ENCODE measurements at places on chromosomes 3 and 15.

DNA sequence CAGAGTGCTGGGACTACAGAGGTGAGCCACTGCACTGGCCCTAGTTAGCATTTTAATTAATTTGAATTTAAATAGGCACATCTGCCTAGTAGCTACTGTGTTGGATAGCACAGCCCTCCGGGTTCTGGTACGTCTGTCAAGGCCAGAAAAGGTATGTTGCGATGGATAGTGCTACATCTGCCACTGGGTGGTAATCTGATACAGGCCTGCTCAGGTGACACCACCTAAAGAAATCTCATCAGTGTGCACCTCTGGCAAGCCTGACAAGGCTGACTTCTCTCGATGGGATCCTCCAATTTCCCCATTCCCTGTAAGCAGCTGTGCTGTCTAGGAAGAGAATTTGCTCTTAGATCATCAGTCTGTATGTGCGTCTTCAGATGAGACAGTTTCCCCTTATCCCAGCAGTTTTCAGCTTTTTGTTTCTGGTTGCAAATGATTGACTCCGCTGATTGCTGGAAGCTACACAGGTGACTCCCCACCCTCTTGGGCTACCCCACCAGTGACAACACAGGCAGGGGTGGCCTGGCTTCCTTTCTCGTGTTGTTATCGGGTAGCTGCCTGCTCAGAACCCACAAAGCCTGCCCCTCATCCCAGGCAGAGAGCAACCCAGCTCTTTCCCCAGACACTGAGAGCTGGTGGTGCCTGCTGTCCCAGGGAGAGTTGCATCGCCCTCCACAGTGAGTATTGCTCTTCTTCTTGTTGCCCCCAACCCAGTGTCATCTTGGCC is at the start of gene CCR9:
TSS of gene CCR9 (plus strand) at position 565 of the 727 bp plus-strand sequence. CDS start 8,391 bp downstream, outside the sequence.
- no peak for DNase-seq

GRCh38 chr15:67130673-67131601 is 65.5 kb downstream of the SMAD3 start:
- DNase-seq = no peak

GRCh38 chr3:112056451-112056929 is 22.0 kb downstream of the TMPRSS7 start:
- no peak for DNase-seq

- no peak for DNase-seq
These were observed 163.5 kb downstream of the ABHD5 start for GRCh38 chr3:43854283-43854682.

DNA sequence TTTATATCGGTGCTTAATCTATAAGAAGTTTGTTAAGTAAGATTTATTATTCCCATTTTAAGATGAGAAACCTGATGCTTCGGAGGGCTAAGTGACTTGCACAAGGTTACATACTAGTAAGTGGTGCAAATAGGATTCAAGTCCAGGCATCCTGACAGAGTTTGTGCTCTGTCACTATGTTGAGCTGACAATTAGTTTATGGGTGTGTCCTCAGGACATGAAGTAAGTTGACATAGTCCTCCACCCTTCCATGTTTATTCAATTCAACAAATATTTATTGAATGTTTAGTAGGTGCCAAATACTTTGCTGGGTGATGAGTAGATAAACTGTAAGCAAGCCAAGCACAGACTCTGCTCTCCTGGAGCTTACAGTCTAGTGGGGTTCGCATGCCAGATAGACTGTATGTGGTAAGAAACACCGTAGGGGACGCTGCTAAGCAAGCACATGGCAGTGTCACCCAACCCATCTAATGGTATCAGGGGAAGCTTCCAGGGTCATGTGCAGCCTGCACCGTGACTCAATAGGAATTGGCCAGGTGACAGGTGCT is 342.7 kb upstream of the SATB1 start:
- peak; percentile 39 for DNase-seq

DNA sequence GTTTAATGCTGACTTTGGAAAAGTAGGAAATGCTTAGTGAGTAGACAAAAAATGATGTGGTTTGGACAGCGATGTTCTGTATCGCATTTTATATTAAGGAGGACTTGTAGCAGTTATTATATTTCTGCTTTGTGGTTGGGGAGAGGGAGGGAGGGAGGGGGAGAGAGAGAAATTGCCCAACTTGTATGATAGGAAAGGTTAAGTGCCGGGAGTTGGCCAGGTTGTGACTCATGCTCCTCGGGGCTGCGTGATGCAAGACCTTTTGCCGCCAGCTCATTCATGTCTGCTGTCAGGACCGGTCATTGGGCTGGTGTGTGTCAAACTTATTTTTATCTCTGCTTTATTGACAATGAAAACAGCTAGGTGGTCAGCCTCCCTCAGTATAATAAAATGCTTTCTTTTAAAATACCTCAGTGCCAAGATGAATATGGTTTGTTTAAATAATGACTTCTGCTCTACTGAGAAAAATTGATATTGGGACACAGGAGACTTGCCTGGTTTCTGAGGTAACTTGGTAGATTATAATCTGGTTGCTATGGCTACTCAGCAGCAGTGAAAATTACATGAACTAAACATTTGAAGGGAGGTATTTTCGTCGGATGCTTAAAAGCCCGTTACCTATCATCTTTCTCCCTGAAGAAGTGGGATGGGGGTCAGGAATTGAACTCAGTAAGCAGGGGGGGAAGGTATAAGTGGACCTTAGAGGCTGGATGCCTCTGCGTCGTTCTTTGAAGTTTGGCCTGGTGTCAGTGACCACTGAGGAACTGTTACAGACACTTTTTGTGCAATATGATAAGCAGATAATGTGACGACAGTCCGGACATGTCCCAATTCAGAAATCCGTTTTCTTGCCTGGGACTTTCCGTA is 90.7 kb downstream of the FNDC3B start:
- no peak for DNase-seq

DNA sequence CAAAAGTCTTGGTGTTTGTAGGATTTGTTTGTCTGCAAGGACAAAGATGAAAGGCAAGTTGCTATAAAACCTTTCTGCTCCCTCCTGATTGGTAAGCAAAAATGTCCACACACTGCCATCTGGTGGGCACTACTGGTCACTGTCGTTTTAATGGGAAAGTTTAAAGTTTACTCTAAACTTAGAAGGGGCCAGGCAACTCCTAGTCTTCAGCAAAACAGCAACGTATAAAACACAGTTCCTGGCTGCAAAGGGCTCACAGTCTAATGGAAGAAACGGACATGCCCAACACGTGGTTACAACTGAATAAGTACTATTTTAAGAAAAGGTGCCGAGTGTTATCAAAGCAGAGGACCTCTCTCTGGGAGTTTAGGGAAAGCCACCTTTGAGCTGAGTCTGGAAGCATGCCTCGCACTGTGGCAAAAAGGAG is 23.7 kb upstream of the TPRG1 start:
- DNase-seq = peak; percentile 55

- DNase-seq = no peak
These were observed 66.9 kb downstream of the KCNAB1 start for GRCh38 chr3:156187146-156187769.

Measured in LNCaP clone FGC (cell line).